Islet precursor cell (in vitro differentiated cells): ENCODE measurements at places on chromosomes 2 and 18.

- DNase-seq = no peak
These were observed 21.2 kb upstream of the NAB1 start for GRCh38 chr2:190627448-190628412.

DNA sequence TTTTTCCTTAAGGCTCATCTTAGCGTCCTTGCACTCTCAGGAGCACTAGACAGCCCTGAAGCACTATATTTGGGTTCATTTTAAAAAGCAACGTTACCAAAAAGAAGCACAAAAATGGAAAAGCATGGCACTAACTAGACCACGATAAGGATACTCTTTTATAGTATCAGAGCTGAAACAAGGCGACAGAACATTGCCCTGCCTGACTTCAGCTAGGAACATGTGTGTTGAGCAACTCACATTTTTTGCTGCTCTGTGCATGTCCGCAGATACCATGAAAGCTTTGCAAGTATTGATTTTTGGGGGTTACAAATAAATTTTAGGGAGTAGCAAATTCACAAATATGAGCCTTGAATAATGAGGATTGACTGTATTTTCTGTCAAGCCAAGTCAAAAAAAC, 332.0 kb downstream of the PTPRM start:
- DNase-seq = no peak

DNA sequence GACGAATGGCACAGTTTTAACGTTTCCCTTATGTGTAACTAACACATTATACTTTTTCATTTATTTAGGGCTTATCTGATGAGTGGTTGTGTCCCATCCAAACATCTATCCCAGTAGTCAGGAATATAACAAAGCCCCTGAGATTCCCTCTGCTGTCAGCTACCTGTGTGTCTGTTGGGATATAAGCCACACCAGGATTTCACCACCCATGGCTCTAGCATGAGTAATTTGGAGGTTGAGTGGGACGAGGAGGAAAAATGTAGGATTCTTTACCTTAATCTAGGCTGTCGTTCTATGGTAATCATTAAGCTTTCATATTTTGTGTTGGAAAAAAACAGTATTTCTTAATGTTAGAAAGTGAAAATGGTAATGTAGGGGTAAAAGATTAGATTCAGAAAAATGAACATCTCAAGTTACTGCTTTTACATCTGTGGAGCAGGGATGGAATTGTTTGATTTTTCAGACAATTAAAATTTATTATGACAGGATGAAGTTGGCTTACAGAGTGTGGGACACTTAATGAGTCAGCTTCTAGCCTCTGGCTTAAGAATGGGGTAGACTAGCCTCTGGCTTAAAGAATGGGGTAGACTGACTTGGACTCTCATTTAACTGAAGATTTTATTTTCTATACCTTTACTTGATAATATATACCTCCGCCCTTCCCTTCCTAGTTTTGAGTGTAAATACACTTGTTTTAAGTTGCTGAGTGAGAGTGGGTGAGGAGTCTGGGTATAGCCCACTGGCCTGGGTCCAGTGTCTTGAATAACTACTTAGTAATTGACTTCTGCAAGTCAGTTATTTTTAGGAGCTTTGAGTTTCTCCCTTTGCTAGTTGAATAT, 88.5 kb upstream of the RANBP2 start:
- no peak for DNase-seq

DNA sequence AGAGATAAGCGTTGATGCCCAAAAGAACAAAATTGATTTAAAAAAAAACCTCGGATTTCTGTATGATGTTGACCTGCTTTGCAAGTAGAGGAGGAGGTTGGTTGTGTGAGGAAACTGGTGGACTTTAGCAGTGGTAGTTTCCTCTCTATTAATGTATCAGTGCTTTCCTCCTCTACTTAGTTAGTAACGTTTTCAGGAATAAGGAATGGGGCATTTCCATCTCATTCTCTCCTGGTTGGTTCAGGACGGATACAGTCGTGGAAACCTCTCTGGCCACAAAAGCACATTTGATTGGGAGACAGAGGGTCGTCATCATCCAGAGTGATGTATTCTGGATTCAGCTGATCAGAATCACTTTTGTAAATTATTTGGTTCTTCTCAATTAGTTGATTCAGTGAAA, 1.5 kb downstream of the FHOD3 start:
- DNase-seq = no peak

GRCh38 chr2:128329607-128330006, 10.9 kb upstream of the HS6ST1 start:
- peak; percentile 18 for DNase-seq

DNA sequence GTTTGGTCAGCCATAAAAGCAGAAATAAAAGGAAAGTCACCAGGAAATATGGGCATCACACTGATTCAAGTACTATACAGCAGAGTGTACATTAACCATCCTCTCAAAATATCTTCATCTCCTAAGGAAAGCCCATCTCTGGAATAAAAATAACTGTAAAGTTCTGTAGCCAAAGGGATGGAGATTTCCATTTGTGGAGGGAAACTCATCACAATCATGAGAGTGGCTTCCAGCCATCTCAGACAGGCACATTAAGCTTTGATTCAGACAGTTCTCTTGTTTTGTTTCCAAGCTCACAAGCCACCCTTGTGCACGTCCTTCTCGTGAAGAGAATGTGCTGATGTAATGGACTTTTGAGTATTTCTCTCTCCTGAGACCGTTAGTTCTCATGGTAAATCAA, 695.5 kb downstream of the LRRTM4 start:
- DNase-seq = no peak

DNA sequence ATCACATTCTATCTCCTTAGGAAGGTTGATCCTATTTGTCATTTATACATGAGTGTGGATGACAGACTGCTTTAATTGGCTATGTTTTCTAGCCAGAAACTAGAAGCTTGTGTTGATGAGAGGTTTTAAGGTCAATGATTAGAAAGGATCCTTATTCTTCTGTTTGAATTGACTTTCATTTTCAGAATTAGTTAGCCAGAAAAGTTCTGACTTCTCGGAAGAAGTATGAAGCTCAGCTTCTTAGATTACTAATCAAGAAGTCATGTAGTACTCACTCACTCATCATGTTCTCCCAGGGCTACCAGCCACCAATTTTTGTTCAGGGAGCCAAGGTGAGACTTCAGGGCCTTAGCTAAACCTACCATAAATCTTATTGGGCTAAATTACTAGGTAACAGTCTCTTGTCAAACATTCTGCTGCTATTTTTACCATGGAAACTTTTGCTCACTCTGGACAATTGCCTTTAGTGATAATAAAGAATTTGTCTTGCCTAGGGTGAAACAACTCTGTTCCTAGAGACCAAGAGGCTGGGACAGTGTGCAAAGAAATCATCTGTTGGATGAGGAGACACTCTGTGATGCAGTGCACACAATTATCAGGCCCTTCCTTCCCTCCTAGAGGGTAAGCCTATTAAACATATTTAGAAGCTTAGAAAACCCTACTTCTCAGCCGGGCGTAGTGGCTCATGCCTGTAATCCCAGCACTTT, 111.6 kb upstream of the DNMT3A start:
- DNase-seq = no peak

- no peak for DNase-seq
These were observed 17.7 kb upstream of the SERPINB2 start for GRCh38 chr18:63869851-63870250.

- DNase-seq = no peak
These were observed 89.7 kb downstream of the CRIM1 start for GRCh38 chr2:36445185-36445866.

DNA sequence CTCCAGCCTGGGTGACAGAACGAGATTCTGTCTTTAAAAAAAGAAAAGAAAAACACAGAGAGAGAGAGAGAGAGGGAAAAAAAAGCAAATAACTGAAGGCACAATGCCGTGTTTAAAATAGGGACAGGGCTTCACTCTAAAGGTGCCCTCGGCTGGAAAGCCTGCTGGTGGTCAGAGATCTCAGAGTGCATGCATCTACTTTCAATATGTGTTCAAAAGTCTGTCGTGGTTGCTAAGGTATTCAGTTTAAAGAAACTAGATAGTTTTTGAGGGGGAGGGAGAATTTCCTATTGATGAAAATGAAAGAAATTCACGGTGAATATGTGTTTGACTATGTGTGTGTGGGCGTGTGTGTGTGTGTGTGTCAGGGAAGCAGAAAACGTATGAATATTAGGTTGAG, 11.0 kb upstream of the CBLN2 start:
- no peak for DNase-seq

- DNase-seq = no peak
These were observed 285.8 kb upstream of the GYPC start for GRCh38 chr2:126370201-126370600.

- DNase-seq = peak; percentile 67
These were observed 63.8 kb downstream of the SETBP1 start for GRCh38 chr18:44744161-44745121.

DNA sequence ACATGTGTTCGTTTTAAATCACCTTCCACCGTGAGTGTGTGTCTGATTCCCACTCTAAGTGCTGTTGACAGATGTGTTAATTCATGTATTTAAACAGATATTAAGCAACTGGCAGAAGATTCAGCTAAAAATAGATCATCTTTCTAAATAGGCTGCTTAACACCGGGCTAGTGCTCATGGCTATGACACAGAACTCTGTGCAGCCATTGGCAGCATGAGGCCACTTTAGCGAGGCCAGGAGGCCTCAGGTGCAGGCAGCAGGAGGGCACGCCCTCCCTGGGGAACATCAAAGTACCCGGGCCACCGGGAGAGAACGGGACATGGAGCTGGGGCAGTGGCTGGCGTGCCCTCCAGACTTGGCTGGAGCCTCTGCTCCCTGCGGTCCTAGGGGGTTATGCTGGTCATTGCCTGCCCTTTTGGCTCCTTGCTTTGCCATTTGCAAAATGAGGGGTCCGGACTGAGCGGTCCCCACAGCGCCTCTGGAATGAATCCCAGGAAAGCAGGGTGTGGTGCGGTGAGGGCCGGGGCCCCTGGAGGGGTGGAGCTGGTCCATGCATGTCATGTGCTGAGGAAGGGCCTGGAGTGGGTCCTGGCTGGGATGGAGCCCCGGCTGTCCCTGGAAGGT, 62.8 kb upstream of the HDAC4 start:
- DNase-seq = peak; percentile 31

DNA sequence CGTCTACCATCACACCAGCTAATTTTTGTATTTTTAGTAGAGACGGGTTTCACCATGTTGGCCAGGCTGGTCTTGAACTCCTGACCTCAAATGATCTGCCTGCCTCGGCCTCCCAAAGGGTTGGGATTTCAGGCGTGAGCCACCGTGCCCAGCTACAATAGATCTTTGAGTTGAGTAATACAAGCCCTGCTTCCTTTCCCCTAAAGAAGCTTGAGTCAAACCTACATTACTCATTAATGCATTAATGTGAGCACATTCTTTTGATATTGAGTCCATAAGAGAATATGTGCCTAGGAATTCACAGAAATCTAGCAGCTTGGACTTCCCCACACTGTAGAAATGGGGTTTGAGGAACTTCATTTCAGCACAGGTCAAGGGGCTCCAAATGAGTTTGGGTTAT, 39.6 kb downstream of the PSMG2 start:
- DNase-seq = no peak

- no peak for DNase-seq
These were observed 101.4 kb upstream of the CXCR4 start for GRCh38 chr2:136219341-136219740.

GRCh38 chr18:63686871-63687270, 15.9 kb upstream of the SERPINB11 start:
- no peak for DNase-seq

- DNase-seq = no peak
These were observed 476 bp downstream of the MSTN start for GRCh38 chr2:190062053-190062452.

GRCh38 chr2:215841175-215841816, 172.1 kb downstream of the MREG start:
- DNase-seq = peak; percentile 55

- no peak for DNase-seq
These were observed 146.5 kb downstream of the ASB1 start for GRCh38 chr2:238573065-238573778.

- peak; percentile 63 for DNase-seq
These were observed 62.9 kb downstream of the RPL31 start for GRCh38 chr2:101064868-101065549.

DNA sequence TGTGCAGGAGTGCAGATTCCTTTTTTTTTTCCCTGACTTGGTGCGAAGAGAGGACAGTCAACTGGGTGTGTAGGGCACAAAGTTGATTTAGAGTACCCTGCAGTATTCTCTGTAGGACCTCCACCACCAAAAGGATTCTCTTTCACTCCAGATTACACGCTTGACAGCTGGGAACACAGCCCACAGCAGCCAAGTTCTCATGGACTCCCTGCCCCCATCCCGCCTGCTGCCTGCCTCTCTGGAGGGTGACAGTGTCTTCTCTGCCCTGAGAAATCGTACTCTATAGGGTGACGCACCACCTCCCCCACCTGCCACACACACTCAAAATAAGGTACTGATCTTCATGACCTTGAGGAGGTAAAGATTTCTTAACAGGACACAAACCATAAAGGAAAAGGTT, 26.6 kb upstream of the IHH start:
- no peak for DNase-seq

DNA sequence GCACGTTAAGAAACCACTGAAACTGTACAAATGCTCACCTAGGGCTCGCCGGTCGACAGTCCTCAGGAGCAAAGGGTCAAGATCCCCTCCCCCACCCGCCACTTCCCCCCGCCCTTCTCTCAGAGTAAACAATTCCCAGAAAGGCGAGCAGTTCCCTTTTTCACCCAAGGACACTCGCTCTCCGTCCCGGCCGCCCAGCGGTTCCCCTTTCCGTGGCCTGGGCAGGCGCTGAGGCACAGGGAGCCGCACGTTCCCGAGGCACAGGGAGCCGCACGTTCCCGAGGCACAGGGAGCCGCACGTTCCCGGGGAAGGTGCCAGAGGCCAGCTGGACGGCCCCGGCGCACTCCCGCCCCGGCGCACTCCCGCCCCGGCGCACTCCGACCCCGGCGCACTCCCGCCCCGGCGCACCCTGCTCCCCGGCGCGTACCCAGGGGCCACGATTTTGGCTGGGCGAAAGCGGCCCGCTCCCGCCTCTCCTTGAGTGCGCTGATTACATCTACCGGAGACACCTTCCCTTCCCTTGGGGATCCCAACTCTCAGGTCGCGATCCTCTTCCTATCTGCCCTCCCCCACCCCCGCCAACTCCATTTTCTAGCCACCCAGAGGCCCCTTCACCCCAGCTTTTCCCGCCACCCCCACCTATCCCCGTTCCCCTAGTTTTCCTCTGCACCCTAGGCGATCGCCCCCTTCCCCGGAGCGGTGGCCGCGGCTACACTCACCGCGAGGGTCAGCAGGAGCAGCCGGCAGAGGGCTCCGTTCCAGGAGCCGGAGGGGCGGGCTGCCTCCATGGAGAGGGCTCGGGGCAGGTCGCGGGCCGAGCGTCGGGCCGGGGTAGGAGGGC, 817 bp downstream of the DSC2 start:
- DNase-seq = peak; percentile 84

GRCh38 chr2:12774395-12774727, 57.6 kb downstream of the TRIB2 start:
- no peak for DNase-seq

DNA sequence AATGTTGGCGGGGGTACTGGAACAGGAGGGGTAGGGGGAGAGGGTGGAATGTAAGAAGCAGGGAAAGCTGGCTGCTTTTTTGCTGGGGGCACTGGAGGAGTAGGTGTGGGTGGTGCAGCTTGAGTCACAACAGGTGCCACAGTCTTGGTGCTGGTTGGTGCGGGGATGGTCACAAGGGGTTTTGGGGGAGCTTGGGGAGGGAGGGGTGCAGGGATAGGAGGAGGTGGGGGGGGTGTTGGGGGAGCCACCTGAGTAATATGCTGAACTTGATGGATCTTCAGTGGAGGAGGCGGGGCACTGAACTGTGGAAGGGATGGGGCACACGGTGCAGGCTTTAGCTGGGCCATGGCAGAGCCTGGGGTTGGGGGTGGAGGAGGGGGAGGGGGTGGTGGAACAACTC, 94.4 kb downstream of the RAPH1 start:
- DNase-seq = no peak

- DNase-seq = no peak
These were observed 18.9 kb upstream of the DPP4 start for GRCh38 chr2:162092658-162093556.

- peak; percentile 75 for DNase-seq
These were observed 48.9 kb downstream of the TGIF1 start for GRCh38 chr18:3498698-3499471.
